ENCODE measurements at places on chromosomes 5 and 9.

GRCh38 chr5:160312960-160313727 is 780 bp upstream of the CCNJL start:
- DNase-seq, result no peak

DNA sequence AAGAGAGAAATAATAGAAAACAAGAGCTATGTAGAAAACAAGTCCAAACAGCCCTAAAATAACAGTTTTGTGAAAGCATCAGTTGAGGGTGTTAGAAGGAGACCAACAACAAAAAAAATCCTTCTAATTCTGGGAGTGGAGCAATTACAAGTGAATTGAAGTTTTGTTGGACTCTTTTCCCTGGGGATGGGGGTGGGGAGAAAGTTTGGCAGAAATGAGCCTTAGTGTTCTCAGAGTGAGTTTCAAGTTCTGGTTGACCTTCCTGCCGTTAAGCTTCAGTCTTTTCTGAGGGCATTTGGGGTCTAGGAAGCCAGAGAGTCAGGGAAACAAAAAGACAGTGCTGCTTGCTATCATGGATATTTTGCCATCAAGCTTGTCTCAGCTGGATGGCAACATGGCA is 106.3 kb upstream of the TRIM32 start:
- no peak for DNase-seq

DNA sequence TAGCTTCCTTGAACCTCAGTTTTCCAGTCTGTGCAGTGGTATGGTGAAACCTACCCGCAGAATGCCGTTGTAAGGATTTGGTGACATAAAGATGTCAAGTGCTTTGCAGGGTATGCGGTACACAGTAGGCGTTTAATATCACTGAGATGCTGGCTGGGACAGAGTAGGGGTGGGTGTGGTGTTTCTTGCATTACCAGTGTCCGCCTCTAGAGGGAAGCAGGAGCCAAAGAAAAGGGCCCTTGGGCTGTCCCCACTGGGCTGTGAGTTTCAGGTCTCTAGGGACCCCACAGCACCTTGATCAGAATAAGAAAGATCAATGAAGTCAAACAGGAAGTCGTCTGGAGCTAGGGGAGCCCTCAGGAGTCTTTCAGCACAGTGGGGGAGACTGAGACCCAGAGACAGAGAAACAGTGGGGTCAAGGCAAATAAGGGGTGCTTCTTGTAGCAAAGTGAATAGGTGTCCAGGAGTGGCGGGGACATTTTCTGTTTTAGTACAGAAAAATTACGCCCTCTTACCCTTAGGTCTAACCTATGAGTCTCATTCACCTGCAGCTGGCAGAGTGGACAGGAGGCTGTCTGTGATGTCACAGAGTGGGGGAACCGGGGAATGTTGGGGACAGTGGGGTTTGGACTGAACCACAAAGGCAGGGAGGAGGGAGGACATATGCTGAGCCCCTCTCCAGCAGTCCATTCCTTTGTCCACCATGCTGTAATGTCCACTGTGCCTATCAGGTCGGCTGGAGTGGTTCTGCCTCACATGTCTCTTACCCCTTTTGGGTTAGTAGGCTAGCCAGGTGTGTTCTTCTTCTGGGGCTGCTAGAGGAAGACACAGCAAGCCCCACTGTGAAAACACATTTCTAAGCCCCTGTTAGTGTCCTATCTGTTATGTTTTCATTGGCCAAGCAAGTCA is 4.7 kb upstream of the TEX53 start:
- peak; percentile 54 for DNase-seq

DNA sequence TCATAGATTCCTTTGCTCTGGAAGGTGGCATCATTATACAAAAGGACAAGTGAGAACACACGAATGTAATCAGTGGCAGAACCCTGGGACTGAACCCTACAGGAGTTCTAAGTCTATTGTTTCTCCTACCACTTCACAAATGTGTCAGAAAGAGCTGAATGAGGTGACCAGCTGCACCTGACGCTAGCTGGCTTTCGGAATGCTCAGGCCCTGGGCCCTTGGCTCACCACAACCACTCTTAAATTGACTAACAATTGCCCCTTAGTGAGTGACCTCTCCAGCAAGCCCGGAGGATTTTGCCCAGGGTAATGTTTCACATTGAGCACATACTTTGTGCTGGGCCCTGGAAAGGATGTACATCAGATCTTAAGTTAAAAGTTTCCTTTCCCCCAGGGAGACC is 41.2 kb upstream of the ABCA1 start:
- DNase-seq, result no peak

DNA sequence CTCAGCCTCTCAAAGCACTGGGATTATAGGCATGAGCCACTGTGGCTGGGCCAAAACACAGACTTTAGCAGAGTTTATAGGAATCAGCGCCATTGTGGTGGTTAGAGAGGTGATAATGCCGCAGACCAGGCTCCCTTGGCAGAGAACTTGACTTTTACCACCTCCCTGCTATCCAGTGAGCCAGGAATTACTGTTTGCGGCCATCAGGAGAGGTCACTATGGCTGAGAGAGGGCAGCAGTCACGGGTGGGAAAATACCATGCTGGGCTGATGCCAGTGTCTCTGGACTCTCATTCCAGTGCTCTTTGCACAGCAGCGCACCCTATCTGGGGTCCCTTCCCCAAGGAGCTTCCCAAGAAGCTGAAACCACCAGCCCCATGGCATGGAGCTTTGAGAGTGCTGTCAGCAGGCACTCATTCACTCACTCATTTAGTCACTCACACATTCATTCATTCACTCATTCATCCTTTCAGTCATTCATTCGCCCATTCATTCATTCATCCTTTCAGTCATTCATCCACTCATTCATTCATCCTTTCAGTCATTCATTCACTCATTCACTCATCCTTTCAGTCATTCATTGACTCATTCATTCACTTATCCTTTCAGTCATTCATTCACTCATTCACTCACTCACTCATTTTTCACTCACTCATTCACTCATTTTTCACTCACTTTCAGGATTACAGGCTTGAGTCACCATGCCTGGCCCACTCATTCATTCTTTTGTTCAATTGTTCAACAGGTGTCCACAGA is 27.3 kb upstream of the RNU6ATAC start:
- DNase-seq, result no peak

DNA sequence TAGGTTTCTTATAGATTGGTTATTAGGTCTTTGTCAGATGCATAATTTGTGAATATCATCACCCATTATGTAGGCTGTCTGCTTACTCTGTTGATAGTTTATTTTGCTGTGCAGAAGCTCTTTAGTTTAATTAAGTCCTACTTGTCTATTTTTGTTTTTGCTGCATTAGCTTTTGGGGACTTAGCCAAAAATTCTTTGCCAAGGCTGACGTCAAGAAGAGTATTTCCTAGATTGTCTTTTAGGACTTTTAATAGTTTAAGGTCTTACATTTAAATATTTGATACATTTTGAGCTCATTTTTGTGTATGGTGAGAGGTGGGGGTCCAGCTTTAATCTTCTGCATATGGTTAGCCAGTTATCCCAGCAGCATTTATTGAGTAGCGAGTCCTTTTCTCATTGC is 24.8 kb upstream of the ANGPTL2 start:
- DNase-seq, result no peak

GRCh38 chr5:134223406-134224248 is 2.2 kb downstream of the PPP2CA start:
- no peak for DNase-seq

DNA sequence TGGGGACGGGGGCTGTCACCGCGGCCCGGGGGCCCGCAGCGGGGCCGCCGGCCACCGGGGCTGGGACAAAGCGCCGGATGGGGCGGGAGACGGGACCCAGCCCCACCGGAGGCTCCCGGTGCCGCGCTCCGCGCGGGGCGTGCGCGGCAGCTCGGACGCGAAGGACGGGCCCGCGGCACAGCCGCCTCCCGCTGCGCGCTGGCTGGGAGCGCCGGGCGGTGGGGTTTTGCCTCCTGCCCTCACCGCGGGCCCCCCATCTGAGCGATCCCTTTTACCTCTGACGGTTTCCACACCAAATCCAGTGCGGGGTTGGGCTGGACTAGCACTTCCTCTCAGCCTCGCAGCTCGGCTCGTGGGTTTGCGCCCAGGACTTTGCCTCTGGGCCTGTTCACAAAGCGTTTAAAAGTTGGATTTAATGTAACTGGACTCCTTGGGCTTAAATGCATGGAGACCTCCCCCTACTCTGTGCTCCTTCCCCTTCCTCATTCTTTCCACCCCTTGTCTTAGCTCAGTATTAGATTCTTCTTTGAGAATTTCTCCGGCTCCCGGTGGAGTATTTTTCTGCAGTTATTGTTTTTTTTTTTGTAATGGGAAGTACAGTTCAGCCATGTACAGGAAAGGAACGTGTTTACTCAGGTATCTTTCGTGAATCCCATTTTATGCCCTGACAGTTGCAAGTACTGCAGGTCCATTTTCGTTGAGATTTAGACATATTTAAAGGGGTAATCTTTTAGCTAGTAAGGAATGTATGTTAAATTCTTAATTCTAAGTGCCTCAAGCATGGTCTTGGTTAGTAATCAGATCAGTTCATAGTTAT is 691 bp downstream of the FCHO2 start:
- DNase-seq, result peak; percentile 18

- DNase-seq, result no peak
Observed at GRCh38 chr5:181088289-181088688, 42.7 kb downstream of the OR2V1 start.

GRCh38 chr5:149888280-149888679 is 56.3 kb downstream of the PDE6A start:
- no peak for DNase-seq

- DNase-seq, result no peak
Observed at GRCh38 chr5:122199146-122199545, 69.8 kb downstream of the ZNF474 start.

DNA sequence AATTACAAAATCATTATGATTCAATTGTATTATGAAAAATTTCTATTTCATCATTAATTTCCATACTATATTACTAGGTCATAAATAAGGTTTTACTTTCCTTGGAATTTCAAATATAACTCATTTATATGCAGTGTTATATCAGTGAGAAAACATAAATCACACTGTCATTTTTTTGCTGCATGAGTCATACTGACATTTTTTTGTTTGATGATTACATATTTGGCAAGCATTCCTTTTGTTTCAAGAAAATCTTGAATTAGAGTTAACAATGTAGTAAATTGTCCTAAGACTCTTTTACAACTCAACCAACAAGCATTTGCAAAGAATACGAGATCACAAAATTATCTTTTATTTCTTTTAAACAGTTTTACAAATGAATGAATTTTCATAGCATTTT is 298.4 kb upstream of the SEMA6A start:
- DNase-seq, result no peak

DNA sequence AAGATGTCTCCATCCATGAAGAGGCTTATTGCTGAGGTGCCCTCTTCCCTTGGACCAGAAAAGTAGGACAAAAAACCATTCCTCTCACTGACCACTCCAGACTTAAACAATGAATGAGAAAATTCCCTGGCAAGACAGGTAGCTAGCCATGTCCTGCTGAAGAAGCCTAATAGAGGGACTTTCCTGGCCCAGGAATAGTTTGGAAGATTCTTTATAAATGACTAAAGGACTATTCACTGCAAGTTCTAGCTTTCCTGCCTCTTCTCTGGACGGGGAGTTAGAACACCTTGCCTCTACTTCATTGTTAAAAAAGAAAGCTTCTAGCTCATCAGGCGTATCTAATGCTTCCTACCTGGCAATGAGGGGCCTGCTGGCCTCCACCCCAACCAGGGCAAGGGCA is 153.6 kb downstream of the NR3C1 start:
- DNase-seq, result no peak

DNA sequence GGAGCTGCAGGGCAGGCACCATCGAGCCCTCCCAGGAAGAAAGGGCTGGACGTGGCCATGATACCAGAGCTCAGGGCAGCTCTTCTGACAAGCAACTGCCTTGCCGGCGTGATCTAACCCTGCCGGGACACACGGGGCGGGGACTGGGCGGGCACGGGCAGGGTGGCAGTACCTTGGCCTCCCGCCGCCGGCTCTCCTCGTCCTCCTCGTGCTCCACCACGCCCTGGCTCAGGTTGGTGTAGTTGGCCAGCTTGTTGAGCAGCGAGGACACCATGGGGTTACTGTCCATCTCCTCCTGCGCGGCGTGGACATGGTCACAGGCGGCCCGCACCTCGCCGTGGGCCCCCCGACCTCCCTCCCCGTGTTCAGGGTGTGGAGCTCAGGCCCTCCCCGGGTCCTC is 18.5 kb downstream of the SLC12A7 start:
- no peak for DNase-seq

- no peak for DNase-seq
Observed at GRCh38 chr9:136052472-136052880, 42.6 kb downstream of the NACC2 start.

- peak; percentile 78 for DNase-seq
Observed at GRCh38 chr9:137445275-137445807, 4.2 kb upstream of the ENTPD8 start.

DNA sequence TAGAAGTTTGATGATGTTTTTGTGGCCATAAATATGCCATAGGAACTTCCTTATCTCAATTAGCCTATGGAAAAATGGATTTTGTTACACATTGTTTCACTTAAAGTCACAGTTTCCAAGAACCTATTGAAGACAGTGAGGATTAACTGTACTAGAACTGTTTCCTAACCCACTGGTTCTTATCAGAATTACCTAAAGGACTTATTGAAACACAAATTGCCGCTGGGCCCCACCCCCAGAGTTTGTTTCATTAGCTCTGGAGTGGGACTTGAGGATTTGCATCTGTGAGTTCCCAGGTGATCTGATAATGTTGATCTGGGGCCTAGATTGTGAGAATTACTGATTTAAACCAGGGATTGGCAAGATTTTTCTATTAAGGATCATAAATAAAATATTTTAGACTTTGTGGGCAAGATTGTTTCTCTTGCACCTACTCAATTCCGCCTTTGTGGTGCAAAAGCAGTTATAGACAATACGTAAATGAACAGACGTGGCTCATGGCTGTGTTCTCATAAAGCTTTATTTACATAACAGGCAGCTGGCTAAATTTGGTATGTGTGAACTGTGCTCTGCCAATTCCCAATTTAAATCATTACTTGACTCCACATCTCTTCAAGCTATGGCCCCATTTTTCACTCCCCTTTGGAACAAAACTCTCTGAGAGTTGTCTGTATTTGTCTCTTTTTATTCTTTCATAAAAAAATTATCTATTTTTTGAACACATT is 9.3 kb downstream of the JAK2 start:
- no peak for DNase-seq

DNA sequence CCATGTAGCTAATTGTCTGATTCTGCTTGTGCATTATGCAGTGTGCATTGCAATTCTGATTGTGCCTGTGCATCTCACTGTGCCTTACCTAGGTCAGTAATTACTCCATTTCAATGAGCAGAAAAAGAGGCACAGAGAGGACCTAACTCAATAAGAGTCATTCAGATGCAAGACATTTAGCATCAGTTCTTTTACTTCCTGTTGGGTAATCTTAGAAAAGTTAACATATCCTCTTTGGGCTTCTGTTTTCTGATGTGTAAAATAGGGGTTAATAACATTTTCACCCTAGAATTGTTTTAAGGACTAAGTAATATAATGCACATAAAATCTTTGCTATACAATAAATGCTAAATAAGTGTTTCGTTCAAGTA is 7.0 kb upstream of the DCTN4 start:
- DNase-seq, result no peak

DNA sequence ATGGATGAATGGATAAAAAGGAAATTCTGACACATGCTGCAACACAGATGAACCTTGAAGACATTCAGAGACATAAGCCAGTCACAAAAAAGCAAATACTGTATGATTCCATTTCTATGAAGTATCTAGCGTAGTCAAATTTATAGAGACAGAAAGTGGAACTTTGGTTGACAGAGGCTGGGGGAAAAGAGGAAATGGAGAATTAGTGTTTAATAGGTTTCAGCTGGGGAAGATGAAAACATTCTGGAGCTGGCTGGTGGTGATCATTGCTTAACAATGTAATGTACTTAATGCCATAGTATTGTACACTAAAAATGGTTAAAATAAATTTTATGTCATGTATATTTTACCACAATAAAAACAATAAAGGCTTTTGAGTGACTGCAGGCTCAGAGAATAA is 24.2 kb downstream of the PPIC start:
- no peak for DNase-seq

- no peak for DNase-seq
Observed at GRCh38 chr5:14155075-14155474, 11.9 kb downstream of the TRIO start.
